ENCODE measurements at places on chromosomes 11 and 22.

- DNase-seq = no peak
Observed at GRCh38 chr11:123381817-123382554, 48.1 kb upstream of the GRAMD1B start.

- no peak for DNase-seq
Observed at GRCh38 chr11:69801513-69802335, 17.5 kb downstream of the FGF3 start.

DNA sequence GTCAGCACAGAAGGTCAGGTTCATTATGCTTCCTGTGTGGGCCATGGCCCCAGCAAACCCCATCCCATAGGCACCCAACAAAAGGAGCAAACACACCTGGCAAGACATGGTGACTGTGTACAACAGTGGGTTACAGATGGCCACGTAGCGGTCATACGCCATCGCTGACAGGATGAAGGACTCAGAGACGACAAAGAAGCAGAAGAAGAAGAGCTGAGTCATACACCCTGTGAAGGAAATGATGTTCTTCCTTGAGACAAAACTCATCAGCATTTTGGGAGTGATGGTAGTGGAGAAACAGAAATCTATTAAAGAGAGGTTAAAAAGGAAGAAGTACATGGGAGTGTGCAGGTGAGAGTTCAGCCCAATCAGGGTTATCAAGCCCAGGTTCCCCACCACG lies 309 bp downstream of the OR8B12 start:
- no peak for DNase-seq

DNA sequence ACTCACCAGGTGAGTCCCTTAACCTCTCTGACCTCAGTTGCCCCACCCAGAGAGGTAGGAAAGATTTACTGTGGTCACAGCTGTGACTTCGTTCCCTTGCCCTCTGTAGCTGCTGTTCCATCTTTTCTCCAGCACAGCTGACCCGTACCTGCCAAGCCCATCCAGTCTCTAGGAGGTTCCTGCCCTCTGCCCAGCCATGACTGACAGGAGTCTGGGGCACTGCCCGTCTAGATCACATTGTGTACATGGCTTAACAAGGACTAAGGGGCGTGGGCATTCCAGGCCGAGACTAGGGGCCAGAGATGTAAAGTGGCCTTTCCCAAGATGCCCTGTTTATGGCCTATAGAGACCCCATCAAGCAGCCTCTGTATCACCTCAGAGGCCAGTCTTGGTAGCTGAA lies 132.0 kb downstream of the PARVA start:
- no peak for DNase-seq

DNA sequence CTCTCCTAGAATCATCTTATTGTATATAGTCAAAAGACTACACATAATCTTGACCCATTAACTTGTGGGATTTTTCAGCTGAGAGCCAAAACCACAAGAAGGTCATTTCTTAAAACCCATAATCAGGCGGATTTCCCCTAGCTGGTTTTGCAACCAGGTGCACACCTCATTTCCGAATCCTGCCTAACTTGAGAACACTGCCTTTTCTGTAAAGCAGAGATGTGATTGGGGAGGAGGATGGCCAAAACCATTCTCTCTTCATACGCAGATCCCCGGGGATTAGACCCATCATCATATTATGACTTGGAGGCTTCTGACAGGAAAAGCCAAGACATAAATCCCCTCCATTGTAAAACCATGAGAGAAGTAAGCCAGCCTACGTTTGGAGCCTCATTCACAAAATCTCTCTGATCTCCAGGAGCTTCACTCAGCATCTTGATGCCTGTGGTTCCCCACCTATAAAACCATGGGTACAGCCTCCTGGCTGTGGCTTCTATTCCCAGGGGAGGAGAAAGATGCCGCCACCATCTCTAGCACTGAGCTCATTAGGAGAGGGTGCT lies 191.3 kb downstream of the KIF18A start:
- DNase-seq = peak; percentile 80

DNA sequence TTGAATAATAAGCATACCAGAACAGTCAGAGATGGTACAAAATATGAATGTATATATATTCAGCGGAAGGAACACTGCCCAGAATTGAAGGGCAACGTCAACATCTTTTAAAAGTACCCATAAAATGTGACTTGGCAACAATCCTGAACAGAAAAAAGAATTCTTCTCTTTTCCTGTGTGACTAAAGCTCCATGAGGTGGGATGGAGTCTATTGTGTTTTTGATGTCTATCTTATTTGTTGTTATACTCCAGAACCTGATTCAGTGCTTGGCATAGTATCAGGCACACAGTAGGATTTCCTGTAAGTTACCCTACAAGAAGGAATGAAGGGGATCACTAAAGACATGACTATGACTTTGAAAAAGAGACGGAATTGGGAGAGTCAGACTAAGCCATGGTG lies 10.3 kb downstream of the LDLRAD3 start:
- no peak for DNase-seq

GRCh38 chr11:112583261-112583893 lies 322.7 kb upstream of the PLET1 start:
- DNase-seq = no peak

DNA sequence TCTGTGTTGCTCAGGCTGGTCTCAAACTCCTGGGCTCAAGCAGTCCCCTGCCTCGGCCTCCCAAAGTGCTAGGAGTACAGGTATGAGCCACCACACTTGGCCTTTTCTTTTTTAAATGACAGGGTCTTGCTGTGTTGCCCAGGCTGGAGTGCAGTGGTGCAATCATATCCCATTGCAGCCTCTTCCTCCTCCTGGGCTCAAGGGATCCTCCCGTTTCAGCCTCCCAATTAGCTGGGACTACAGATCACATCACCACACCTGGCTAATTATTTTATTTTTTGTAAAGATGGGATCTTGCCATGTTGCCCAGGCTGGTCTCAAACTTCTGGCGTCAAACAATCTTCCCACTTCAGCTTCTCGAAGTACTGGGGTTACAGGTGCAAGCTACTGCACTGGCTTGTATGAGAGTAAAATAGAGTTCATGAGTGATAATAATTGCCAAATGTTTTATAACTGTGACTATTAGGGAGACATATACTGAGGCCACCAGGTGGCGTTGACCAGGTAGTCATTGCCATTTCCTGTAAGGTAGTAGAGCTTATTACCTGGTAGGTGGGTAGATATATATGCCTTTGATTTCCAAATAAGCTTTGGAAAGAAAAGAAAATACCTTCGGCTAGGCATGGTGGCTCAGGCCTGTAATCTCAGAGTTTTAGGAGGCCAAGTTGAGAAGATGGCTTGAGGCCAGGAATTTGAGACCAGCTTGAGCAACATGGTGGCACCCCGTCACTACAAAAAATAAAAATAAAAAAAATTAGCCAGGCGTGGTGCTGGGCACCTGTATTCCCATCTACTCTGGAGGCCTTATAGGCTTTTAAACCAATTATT lies 5.4 kb downstream of the FDX1 start:
- no peak for DNase-seq

GRCh38 chr11:102933627-102934026 lies 21.9 kb downstream of the MMP13 start:
- DNase-seq = no peak

- DNase-seq = no peak
Observed at GRCh38 chr11:64877390-64878222, 815 bp downstream of the EHD1 start.

DNA sequence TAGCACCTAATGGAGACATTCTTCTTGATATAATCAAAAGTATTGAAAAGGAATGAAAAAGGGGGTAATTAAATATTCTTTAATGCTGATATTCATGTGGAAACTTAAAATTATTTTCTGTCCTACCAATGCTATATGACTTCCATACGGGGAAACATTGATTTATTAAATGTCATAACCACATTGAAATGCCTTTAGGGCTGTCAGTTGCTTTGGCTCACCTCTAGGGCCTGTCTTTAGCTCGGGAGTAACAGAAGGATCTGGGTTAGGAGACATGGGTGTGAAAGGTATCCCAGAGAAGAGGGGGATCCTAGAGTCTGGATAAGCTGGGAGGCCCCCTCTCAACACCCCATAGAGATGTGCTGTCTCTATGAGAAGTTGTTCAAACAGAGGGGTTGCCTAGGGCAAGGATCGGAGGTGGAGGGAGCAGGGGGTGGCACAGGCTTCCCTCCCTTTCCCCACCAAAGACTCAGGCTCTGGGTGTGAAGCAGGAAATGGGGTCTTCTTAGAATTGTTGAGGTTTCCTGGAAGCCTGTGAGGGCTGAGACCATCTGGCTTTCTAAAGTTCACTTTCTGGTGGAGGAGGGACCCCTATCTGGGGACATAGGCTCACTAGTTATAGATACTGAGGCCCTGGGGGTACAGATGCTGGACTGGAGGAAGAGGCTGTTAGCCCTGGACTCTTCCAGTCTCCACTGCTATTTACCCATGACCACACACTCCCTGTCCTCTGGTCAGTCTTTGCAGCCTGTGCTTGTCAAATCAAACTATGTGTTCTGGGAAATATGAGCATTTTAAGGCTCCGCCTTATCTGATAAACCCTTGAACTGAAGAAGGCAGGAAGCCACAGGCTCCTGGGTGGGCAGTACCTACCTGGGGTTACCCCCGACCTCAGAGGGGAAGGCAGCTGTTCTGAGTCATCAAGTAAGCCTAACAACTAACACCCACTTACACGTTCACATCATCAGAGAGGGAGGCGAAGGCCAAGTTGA lies 55.8 kb upstream of the RRAS2 start:
- DNase-seq = no peak

DNA sequence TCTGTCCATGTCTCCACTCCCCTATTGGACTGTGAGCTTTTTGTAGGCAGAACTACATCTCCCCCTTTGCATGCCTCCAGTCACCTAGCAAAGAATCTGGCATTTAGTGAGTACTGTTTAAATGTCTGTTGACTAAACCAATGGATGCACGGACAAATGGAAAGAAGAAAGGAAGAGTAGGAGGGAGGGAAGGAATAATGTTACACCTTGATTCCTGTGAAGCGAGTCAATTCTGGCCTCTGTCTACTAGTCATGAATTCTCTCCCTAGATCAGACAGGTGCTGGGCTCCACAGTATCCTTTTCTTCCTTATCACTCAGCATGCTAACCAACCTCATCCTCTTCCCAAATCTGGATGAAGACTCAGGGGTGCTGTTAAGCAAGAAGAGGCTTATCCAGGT lies 33.6 kb downstream of the GALNT18 start:
- DNase-seq = no peak

- no peak for DNase-seq
Observed at GRCh38 chr11:47672283-47672730, 29.9 kb upstream of the MTCH2 start.

DNA sequence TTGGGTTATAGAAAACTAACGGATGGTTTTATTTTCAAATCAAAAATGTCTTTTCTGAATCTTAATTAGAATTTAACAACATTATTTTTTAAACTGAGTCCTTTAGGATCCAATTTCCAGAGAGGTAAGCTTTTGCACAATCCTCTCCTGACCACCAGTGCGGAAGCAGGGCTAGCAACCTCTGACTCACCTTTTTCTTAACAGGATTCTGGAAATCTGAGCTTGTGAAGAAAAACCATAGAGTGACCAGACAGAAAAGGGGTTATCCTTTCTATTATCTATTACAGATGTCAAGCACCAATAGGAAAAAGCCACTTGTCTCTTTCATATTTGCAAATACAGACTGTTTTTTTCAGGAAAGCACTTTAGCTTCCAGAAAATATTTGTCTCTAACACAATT lies 25.3 kb downstream of the ALG9 start:
- peak; percentile 37 for DNase-seq

GRCh38 chr11:118916842-118917388 lies 8.8 kb downstream of the BCL9L start:
- DNase-seq = peak; percentile 82
